Adipose tissue (tissue), 3 donors: ENCODE measurements at places on chromosomes 11 and 22. TPM values are rescaled to one million over a fixed set of nuclear protein-coding genes. Genes with fewer than 3 reads are reported as not detected.

The ROBO4 gene
- 61.0 TPM for polyA plus RNA-seq

The ARHGAP42 gene
- polyA plus RNA-seq, result 0.87 TPM

The KCNE3 gene
- polyA plus RNA-seq, result 15.7 TPM

The KREMEN1 gene
- polyA plus RNA-seq, result 18.4 TPM

The POLD4 gene
- 188 TPM for polyA plus RNA-seq

The NCAM1 gene
- 1.4 TPM for polyA plus RNA-seq

The OR2D2 gene
- polyA plus RNA-seq, result not detected

The PGM2L1 gene
- polyA plus RNA-seq, result 3.2 TPM

The UBQLNL gene
- 0.08 TPM for polyA plus RNA-seq

The CALCA gene
- 1.1 TPM for polyA plus RNA-seq

The APOL1 gene
- polyA plus RNA-seq, result 9.5 TPM

The C11orf52 gene
- 4.4 TPM for polyA plus RNA-seq

The SLC6A5 gene
- polyA plus RNA-seq, result not detected

The MAPK12 gene
- 4.7 TPM for polyA plus RNA-seq

The CTSW gene
- polyA plus RNA-seq, result 2.6 TPM

The FAM227A gene
- not detected for polyA plus RNA-seq

The SLC29A2 gene
- polyA plus RNA-seq, result 6.7 TPM

The VPS11 gene
- 35.2 TPM for polyA plus RNA-seq

The CD248 gene
- polyA plus RNA-seq, result 22.3 TPM
